ENCODE measurements at places on chromosomes 3 and 15.

- no peak for DNase-seq
Observed at GRCh38 chr3:25885544-25885943, 95.7 kb downstream of the OXSM start.

- peak; percentile 51 for DNase-seq
Observed at GRCh38 chr3:45593708-45594601, 596 bp upstream of the LIMD1 start.

GRCh38 chr3:180624714-180625113, 22.8 kb downstream of the TTC14 start:
- no peak for DNase-seq

GRCh38 chr15:77087213-77087612, 16.3 kb upstream of the TSPAN3 start:
- no peak for DNase-seq

DNA sequence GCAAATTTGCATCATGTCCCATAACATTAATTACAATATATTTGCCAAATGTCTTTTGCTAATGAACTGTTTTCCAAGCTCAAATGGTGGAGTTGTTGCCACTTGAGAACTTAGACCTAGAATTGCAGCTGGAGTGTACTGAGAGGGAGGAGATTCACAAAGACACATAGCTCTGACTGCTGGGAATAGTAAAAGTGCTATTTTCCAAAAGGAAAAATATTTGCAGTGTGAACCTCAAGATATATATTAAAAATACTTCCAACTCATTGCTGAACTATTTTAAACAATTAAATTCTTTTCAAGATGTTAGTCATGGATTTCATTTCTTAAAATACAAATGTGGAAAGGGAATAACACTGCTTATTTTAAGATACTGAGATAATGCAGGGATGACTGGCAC, 666.8 kb upstream of the ARPP21 start:
- DNase-seq: no peak

- no peak for DNase-seq
Observed at GRCh38 chr3:43748645-43749044, 57.9 kb downstream of the ABHD5 start.

GRCh38 chr3:17831366-17831765, 88.9 kb upstream of the TBC1D5 start:
- no peak for DNase-seq

DNA sequence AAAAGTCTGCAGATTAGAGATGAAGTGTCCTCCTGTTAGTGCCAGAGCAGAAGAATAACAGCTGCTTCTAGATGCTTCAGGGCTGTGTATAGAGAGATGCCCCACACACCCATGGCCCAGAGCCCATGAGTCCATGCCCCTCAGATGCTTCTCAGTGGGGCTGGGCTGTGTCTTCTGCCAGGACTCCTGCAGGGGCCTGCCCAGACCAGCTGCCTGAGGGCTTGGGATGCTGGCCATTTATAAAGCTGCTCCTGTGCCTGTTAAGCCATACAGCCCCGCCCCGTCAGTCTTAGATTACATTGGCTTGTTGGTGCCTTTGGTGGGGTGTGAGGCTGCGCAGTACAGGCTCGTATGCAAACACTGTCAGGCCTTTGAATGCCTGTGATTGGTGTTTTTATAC, 318.0 kb upstream of the CTDSPL start:
- DNase-seq: no peak

DNA sequence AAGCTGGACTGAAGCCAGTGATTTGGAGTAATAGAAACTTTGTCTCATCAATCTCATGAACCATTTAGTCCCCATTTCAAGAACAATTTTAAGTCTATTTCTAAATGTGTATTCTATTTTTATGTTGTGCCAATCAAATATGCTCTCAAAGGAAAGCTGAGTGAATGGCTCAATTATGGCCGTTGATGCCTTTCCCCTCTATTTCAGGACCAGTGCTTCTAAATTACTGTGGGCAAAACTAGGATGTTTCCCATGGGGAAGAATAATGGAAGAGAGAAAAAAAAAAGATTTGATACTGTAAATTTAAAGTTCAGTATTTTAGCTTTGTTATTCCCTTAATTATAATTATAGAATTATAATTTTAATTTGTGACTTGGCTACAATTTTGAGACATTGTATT, 110.1 kb downstream of the CADM2 start:
- DNase-seq: no peak

GRCh38 chr3:122343654-122344053, 18.6 kb downstream of the CSTA start:
- no peak for DNase-seq

DNA sequence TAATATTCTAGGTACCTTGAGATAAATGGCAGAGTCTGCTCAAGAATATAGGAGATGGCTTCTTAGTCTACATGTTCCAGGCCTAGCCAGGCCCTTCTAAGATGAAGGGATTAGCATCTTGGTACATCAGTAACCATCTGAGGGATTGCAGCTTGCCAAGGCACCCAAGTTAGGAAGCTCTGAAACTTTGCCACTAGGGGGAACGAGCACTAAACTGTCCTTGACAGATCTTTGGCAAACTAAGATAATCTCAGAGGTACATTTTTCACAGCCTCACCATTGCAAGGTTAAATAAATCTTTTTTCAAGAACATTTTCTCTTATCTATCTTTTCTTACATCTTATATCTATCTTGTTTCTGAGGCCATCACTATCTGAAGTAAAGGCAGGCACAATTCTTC, 351.2 kb downstream of the RAP2B start:
- DNase-seq: no peak

DNA sequence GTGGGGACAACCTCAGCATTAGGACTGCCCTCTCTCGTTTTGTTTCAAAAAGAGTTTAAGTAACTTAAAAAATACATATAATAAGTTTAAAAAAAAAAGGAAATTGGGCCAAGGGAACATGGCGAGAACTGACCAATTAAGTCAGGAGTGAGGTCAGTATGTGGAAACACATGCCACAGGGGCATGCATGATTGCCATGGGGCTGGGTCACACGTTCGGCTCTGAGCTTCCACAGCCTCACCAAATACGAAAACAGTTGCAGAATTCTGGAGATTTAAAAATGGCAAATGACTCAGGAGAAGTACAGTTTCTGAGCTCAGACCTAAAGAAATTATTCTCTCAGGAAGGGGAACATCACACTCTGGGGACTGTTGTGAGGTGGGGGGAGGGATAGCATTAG, 24.1 kb downstream of the PDE8A start:
- no peak for DNase-seq

Data from effector CD4-positive, alpha-beta T cell (primary cell).